ENCODE measurements at places on chromosomes 4 and X.
A peak's percentile ranks its signal among the peaks of the same experiment; 100 is the strongest.

DNA sequence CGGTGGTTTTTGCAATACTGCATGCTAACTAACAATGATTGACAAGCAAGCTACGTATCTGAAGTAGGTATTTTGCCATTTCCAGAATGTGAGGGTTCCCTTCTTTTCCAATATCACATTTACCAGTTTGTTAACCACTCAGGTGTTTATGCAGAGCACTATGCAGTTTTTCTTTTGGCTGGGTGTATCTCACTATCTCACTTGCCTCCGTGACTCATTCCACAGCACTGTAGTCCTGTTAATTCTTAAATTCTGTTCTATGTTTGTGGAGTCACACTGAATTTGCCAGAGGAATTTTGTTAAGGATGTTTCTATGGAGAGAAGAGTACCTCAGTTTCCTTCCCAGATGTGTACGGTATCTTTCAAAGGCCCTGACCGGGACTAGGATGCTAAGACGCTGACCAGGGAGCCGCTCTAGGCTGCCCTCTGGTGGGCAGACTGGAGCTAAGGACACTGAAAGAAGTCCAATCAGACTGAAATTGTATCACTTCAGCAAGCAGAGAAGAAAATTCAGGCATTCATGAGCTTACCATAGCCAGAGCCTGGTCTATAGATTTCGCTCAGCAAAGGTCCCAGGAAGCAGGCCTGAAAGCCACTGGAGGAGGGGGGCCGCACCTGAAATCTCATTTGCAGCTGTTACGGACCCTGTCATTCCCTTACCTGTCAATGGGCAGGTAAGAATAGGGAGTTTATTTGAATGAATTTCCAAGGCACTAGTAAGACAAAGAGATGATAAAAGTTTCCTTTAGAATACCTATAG is 388.4 kb upstream of the SPOCK3 start:
- DNase-seq = peak; percentile 56

GRCh38 chr4:86386817-86387415 is 27.1 kb upstream of the MAPK10 start:
- DNase-seq = no peak

DNA sequence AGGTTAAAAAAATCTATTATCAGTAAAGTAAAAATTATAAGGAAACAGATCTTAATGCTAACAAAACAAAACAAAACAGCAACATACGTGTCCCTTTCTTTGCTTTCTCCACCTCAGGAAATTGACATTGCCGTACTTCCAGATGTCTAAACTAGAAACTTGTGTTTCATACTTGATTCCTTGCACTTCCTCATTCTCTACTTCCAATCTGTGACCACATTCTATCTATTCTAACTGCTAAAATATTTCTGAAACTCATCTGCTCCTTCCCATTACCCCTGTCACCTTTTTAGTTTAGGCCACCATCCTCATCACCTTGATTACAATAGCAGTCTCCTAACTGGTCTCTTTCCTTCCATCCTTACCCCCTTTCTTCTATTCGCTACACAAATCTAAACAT is 22.5 kb upstream of the RPA4 start:
- peak; percentile 0 for DNase-seq

- no peak for DNase-seq
Observed at GRCh38 chr4:25065932-25066590, 35.3 kb upstream of the LGI2 start.

- no peak for DNase-seq
Observed at GRCh38 chr4:17273047-17273446, 238.8 kb downstream of the QDPR start.

GRCh38 chrX:68848189-68848940 is 19.5 kb downstream of the EFNB1 start:
- no peak for DNase-seq

DNA sequence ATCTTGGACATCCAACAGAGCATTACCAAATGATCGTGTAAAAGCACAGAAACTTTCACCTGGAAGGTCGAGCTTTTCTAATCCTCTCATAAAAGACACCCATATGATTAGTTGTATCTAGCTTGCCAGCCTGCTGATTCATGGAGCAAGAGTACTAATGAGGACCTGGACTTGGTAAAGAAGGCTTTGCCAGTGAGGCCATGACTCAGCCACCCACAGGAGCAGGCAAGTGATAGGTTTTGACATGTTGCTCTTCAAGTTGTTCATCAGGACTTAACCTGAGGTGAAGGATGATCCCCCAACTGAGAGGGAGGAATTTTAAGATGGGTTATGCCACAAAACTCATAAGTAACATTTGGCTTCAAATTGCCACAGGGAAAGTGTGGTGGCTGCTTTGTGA is 24.7 kb upstream of the EPGN start:
- DNase-seq = peak; percentile 55

- DNase-seq = no peak
Observed at GRCh38 chrX:71671043-71671780, 3.9 kb downstream of the LOC101059915 start.

DNA sequence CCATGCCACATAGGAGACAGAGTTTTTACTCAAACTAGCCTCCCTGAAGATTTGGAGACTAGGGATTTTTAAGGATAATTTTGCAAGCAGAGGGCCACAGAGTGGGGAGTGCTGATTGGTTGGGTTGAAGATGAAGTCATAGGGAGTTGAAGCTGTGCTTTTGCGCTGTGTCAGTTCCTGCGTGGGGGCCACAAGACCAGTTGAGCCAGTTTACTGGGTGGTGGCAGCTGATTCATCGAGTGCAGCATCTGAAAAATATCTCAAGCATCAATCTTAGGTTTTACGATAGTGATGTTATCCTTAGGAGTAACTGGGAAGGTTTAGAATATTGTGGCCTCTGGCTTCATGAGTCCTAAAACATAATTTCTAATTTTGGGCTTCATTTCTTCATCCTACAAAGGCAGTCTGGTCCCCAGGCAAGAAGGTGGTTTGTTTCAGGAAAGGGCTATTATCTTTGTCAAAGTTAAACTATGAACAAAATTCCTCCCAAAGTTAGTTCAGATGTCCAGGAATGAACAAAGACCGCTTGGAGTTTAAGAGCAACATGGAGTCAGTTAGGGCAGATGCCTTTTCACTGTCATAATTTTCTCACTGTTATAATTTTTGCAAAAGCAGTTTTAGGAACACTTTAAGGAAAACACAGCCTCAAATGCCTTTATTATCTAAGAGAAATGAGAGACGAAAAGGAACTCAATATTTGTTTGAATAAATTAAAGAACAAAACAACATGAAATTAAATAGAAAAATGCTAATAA is 960.8 kb upstream of the PRKX start:
- no peak for DNase-seq

- DNase-seq = no peak
Observed at GRCh38 chrX:43962636-43963035, 10.6 kb downstream of the NDP start.

DNA sequence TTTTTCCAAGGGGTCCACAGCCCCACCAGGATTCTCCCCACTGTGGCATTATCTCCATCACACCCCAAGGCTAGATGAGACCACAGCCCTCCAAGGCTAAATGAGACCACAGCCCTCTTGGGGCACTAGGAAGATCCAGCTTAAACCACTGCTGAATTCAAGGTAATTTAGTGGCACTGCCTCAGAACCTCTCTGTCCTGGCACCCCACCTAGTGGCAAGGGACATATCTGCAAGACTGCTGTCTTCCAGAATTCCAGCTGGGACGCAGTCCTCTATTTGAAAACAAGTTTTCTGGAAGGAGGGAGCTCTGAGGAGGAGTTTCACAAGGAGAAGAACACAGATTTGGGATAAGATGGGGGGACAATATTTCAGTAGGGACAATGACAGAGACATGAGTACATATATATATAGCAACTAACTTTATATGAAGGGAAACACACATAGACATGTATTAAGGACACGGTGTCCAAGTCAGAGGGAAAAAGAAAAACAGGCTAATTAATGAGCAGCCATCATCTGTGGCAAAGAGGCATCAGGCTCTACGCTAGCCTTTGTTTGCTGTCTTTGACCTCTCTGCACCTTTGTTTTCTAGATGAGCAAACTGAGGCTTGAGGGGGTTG is 9.3 kb downstream of the CETN2 start:
- peak; percentile 26 for DNase-seq

GRCh38 chrX:24229400-24229879 is 79.9 kb downstream of the ZFX start:
- DNase-seq = no peak

DNA sequence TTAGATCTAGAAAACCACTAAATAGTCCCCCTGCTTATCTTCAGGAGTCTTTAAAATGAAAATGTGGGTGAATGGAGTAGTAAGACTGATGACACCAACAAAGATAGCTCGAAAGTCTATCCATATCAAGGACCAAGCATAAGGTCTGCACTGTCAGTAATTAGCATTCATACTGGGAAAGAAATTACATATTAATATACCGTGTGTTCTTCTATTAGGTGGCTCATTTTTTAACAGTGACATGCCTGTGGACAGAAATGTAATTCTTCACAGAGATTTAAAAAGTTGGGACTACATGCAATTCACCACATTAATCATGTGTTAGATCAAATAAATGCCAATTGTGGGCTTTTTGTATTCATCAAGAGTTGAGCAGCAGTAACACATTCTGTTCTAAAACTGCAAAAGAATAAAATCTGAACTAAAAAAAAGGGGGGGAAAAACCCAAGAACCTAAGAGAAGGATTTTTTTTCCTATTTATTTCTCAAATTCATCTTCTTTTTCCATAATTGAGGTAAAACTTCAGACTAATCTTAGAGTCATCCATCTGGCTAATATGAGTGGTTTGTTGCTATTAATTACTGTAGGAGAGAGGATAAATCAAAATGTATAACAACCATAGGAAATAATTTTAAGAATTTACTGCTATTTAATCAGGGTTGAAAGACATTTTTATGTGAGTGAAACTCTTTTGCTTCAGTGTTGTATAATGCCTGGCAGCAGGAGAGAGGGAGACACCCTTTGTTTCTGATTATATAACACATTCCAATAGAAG is 386.7 kb upstream of the IGFBP7 start:
- no peak for DNase-seq

- no peak for DNase-seq
Observed at GRCh38 chr4:53123819-53124218, 242.0 kb downstream of the SCFD2 start.

DNA sequence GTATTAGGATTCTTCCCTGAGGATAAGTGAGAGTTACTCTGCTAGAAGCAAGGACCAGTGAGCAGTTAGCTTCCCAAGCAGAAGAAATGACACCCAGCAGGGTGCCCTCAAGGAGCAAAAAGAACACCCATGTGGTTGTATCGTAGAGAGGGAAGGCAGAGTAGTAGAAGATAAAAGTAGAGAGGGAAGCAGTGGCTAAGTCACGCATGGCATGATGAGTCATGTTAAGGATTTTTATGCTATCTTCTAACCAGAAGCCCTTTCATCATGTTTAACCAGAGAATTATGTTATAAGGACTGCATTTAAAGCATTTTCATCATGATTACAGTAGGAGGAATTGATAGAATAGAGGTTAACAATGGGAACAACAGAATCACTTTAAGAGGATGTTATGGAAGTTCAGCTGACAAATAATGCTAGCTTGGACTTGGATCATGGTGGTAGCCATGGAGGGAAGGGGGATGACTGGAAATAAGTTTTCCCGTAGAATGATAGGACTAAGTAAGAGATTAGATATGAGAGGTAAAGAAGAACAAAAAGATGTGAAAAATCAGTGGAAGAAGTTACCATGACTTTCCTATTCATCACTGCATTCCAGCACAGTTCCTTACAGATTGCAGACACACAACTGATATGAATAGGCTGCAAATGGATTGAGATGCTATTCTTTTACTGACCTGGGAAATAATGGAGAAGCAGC is 383.5 kb upstream of the INTU start:
- peak; percentile 74 for DNase-seq

DNA sequence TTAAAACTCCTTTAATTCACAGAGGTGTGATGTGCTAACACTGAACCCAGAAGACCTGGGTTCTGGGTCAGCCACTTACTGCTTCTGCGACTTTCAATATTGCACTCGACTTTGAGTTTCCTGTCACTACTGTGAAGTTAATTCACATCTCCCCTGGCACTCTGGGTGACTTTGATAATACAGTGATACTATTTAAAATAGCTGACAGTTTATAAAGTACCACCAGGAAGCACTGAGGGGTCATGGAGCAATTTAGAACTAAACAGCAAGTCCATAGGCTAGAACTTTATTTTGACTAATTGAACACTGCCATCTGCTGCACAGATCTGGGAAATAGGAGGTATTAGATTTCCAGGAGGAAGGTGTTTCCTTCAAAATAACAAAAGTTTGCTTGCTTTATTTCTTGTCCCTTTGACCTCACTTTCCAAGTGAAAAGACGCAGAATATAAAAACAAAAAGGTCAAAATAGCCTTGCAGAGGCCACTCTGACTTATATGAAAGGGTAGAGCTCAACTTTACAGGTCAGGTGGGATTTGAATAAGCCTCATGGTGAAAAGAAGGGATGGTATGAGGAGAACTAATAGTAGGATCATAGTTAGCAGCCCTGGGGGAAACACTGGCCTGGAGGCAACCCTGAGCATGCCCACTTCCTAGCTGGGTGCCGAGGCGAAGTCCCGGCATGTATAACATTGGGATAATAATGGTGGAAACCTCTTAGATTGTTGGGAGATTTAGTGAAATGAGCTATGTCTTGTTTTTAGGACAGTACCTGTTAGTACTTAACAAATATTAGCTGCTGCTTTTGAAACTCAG is 53.4 kb downstream of the ZNF518B start:
- DNase-seq = peak; percentile 23

GRCh38 chrX:12702509-12703091 is 88.6 kb upstream of the PRPS2 start:
- DNase-seq = no peak

DNA sequence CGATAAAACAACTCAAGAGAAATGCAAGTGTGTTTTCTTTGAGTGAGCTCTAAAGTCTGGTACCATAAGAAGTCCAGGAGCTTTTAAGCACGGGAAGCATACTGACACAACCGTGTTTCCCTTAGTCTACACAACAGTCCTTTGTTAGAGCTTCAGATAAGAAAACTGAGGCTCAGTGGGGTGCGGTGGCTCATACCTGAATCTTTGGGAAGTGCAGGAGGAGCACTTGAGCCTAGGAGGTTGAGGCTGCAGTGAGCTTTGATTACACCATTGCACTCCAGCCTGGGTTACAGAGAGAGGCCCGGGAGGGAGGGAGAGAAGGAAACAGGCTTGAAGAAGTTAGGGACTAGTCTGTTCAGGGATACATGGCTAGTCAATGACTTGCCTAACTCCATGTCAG is 21.9 kb downstream of the LEF1 start:
- DNase-seq = no peak

DNA sequence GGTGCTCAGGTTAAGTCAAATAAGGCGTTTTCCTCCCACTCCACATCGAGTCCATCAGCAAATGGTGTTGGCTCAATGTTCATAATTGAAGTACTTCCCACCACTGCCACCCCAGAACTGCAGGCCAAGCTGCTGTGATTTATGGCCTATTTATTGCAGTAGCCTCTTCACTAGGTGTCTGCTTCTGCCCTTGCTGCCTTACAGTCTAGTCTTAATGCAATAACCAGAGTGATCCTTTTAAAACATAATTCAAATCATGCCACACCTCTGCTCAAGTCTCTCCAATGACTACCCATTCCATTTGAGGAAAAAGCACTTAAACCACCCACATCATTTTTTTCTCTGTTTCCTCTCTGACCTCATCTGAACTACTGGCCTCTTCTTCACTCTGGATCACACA is 220.3 kb downstream of the KCNIP4 start:
- no peak for DNase-seq

- DNase-seq = no peak
Observed at GRCh38 chr4:717601-718320, 12.1 kb downstream of the PCGF3 start.

- no peak for DNase-seq
Observed at GRCh38 chr4:57158762-57159161, 48.6 kb upstream of the IGFBP7 start.

Measured in fibroblast of skin of right biceps (primary cell).